T-cell (primary cell): ENCODE measurements at places on chromosomes 5 and 9.

DNA sequence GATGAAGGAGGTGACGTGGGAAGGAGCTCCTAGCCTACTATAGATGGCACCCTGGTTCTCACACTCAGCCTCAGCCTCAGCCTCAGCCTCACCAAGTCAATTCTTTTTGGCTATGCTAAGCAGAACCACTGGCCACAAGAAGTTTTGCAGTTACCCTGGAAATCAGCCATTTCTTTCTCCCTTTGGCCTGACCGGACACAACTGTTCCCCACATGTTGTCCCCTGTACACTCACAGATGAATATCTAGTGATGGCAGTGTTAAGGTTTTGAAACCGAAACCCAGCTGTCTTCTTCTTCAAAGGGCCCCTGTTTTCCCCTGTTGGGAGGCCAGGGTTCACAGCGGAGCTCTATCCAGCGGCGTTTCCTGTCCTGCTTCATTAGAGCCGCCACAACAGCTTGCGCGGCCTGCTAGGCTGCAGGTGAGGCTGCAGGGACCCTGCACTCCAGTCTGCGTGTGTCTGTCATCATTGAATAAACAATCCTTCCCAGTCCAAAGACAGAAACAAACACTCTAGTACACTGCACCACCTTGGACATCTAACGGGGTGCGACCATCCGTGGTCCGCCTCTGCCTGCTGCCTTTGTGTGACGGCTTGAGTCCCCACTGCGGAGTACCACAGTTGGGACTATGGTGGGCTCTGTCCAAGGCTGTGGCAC, 250.5 kb downstream of the DENND1A start:
- DNase-seq, result no peak

- no peak for DNase-seq
Measured at GRCh38 chr9:133461975-133462374, 2.2 kb downstream of the CACFD1 start.

DNA sequence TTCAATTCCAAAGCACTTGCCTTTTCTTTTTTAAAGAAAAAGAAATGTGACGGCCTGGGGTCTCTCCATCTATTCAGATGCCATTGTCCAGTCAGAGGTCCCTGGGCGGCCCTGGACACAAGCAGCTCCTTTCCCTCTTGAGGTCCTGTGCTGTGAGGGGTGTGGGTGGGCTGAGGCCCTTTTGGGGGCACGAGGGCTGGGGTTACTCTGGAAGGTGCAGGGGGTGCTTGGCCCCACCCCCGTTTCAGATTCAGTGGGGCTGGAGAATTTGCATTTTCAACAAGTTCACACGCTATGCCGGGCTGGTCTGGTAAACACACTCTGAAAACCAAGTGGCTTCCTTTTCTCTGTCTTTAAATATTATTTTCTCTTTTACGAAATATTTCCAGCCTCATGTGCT, 91.4 kb upstream of the PHYKPL start:
- DNase-seq, result no peak

- no peak for DNase-seq
Measured at GRCh38 chr5:88831816-88832215, 51.2 kb downstream of the MEF2C start.

GRCh38 chr9:98551511-98552286, 157.0 kb downstream of the GABBR2 start:
- DNase-seq, result no peak

DNA sequence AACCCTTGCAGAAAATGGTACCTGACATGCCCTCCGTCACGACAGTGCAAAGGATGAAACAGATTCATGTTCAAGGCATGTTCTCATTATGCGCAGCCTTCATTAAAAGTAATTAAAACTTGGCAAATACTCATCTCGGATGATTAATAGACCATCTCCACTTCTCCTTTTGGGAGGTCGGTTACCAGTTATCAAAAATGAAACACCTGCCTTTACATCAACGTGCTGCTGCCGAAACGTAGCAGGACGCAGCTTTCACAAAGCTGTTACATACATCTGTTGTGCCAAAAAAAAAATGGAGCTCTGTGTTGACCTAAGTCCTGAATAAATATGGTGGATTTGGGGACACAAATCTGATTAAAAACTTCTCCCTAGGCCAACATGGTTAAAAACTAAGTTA, 75.7 kb downstream of the PTCH1 start:
- no peak for DNase-seq

DNA sequence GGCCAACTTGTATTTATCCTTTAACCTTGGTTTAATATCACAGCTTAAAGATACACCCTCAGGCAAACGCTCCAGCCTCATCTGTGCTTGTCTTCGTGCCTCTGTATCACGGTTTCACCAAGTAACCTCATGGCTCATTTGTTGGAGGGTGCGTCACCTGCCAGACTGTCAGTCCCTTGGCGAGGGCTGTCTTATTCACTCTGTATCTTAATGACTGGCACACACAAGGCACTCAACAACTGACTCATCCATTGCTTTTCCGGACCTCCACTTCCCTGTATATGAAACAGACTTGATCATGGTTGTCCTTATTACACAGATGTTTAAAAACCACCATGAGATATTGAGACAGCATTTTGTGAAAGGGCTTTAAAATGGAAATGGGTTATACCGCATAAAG, 28.0 kb downstream of the LCP2 start:
- DNase-seq, result no peak

- no peak for DNase-seq
Measured at GRCh38 chr5:18375641-18376040, 741.4 kb downstream of the TAF11L14 start.
